ENCODE measurements at places on chromosomes 3 and 15.
A peak's percentile ranks its signal among the peaks of the same experiment; 100 is the strongest.

GRCh38 chr3:190031887-190032752, 88.6 kb downstream of the P3H2 start:
- no peak for DNase-seq

DNA sequence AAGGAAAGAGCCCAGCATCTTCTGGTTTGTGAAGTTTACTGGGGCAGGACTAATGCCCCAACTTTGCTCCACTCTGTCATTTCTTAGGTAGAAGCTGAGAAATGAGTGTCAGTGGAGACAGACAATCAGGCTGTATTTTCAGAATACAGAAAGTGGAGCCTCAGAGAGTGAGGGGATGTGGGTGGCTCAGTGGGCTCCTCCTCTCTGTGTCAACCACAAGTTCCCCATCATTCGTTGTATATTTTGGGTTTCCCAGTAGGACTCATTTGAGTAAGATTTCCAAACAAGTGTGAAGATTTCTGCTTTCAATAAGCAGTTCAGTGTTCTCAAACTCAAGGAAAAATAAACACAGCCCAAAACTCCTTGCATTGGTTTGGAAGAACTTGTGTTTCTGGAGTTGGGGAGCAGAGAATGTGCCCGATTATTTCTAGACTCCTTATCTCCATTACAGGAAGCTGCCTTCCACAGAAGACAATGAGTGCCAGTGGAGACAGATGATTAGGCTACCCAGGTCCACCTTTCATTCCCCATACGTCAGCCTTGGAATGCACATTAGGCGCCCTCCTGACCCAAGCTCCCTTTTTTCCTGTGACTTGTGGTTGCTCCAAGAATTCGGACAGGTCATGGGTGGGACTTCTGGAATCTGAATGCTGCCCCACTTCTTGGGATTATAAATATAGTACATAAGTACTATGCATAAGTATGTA, 792.1 kb upstream of the LMCD1 start:
- DNase-seq: no peak

DNA sequence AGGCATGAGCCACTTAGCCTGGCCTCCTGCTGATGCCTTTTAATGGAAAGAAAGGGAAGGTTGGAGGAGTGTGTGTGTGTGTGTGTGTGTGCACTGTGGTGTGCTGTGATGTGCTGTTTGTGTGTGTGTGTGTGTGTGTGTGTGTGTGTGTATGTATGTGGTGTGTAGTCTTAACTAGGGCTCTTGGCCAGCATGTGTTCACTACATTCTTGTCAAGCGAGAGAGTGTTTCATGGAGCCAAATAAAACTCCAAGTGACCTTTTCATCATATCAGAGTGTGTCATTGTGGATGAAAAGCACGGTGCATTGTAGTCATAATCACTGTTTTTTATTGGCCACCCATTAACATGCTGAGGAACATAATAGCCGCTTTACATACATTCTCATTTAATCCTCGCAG, 30.8 kb upstream of the BHLHE40 start:
- no peak for DNase-seq

GRCh38 chr3:183815951-183816475, 9.4 kb downstream of the MAP6D1 start:
- peak; percentile 59 for DNase-seq
